Ascending aorta (tissue), 2 donors: ENCODE measurements at places on chromosomes 3 and 15.

DNA sequence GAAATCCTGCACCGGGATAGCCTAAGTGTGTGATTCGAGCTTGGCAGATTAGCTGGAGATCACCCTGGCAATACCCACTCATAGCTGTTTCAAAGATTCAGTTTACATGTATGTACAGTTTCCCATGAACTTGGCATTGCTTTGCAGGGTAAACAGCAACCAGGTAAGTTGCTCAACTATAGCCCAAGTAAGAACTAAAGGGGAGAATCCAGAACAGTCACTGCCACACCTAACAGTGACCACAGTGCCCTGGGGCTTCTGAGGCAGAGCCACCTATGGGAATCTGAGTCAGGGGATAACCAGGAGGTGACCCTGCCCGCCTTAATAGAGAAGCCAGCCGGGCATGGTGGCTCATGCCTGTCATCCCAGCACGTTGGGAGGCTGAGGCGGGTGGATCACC is 15.9 kb downstream of the CDAN1 start:
- DNase-seq = no peak

- no peak for DNase-seq
These were observed 8.5 kb downstream of the LIPC start for GRCh38 chr15:58440158-58440910.

DNA sequence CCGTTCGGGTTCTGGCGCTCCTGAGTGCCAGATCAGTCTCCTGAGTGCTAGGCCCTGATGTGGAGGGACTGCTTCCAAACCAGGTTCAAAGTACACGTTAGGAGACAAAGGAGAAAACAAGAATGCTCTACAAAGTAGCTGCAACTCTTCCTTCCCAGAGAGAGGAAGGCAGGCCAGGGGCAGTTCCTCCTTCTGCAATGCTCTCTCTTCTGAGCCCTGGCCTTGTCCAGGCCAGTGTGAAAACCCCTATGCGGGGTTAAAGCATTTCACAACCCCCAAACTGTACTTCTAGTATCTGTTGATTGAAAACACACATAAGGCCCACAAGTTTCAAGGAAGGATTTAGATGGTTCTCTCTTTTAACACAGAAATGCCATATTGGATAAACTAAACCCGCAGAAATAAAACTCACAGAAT is 9.7 kb upstream of the CALML4 start:
- peak; percentile 49 for DNase-seq

DNA sequence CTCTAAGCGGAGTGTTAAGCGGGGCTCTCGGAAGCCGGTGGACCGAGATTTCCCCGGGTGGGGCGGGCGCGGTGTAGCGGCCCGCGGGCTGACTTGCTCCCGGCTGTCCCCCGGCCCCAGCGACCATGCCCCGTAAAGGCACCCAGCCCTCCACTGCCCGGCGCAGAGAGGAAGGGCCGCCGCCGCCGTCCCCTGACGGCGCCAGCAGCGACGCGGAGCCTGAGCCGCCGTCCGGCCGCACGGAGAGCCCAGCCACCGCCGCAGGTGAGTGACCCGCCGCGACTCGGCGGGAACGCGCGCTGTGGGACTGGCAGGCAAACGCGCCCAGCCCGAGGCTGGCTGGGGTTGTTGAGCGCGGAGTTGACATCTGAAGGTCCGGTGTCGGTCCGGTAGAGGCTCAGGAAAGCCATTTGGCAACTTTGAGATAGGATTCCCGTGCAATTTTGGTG is 1.3 kb downstream of the SMC4 start:
- no peak for DNase-seq

DNA sequence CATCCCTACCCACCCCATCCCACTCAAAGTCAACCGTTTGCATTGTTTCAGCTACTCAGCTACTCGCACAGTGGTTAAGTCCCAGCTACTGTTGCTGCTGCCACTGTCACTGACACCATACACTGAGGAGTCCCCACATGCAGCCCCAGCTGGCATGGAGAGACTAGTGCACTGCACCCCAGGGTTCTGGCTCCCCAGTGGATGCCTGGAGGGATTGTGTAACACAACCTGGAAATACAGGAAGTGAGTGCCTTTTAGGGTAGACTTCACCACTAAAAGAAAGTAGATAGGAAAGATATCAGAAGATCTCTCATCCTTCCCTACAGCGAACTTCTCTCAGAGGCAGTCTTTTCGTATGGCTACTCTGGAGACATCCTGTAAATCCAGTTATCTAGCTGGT is 169.2 kb upstream of the STRIT1 start:
- no peak for DNase-seq

GRCh38 chr3:52200981-52201679 is 3.2 kb downstream of the ALAS1 start:
- no peak for DNase-seq

GRCh38 chr15:72851586-72851985 is 68.0 kb upstream of the ADPGK start:
- DNase-seq = no peak

GRCh38 chr3:45056608-45057301 is 30.7 kb downstream of the CLEC3B start:
- no peak for DNase-seq

- no peak for DNase-seq
These were observed 2.2 kb downstream of the FOXB1 start for GRCh38 chr15:60006203-60006862.

- no peak for DNase-seq
These were observed 93.9 kb downstream of the OPA1 start for GRCh38 chr3:193686665-193687483.

GRCh38 chr3:196837819-196838420 is 29.8 kb upstream of the SENP5 start:
- no peak for DNase-seq

GRCh38 chr15:29449136-29449535 is 179.5 kb upstream of the NSMCE3 start:
- no peak for DNase-seq

GRCh38 chr3:102722317-102722716 is 287.5 kb downstream of the ZPLD1 start:
- no peak for DNase-seq

DNA sequence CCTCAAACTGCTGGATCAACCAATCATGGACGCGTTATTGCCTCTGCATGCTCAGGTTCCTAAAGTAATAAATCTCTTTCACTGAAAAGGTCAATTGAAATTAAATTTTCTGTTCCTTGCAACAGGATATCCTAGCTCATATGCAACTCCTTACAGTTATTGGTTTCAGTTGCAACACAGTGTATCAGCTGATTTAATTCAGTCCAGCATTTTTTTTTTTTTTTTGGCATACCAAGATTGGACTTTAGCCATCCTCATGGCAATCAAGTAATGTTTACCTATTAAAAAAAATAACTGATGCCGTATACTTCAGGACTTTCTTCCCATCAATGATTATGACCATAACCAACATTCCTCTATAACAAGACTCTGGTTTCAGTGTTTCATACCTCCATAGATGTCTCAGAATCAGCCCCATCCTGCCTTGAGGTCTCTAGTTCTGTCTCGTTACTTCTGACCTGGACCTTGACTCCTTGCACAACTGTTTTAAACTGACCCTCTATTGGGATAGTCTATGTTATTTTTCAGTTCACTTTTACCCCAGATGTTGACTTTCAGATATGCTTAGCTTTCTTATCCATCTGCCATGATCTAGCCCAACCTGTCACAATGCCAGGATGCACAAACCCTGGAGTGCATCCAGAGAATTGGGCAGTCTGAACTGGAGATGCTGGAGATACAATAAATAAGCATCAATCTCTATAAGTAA is 265.0 kb upstream of the GADL1 start:
- no peak for DNase-seq

- no peak for DNase-seq
These were observed 231.1 kb upstream of the CNTN6 start for GRCh38 chr3:861721-862120.

DNA sequence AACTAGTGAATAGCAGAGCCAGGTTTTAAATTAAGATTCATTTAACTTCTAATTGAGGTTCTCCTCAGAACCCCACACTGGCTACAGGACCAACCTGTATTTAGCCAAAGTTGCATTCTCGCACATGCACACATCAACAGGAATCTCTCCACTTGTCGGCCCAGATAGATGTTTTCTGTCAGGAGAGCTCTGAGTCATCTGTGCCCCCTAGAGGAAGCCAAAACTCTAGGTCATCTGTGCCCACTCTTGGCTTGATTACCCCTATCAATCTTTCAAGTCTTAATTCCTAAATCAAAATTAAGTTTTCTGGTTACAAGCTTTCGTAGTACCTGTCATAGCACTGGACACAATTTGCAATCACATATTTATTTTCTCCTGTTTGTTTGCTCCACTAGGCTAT is 104.9 kb upstream of the EOMES start:
- DNase-seq = no peak

DNA sequence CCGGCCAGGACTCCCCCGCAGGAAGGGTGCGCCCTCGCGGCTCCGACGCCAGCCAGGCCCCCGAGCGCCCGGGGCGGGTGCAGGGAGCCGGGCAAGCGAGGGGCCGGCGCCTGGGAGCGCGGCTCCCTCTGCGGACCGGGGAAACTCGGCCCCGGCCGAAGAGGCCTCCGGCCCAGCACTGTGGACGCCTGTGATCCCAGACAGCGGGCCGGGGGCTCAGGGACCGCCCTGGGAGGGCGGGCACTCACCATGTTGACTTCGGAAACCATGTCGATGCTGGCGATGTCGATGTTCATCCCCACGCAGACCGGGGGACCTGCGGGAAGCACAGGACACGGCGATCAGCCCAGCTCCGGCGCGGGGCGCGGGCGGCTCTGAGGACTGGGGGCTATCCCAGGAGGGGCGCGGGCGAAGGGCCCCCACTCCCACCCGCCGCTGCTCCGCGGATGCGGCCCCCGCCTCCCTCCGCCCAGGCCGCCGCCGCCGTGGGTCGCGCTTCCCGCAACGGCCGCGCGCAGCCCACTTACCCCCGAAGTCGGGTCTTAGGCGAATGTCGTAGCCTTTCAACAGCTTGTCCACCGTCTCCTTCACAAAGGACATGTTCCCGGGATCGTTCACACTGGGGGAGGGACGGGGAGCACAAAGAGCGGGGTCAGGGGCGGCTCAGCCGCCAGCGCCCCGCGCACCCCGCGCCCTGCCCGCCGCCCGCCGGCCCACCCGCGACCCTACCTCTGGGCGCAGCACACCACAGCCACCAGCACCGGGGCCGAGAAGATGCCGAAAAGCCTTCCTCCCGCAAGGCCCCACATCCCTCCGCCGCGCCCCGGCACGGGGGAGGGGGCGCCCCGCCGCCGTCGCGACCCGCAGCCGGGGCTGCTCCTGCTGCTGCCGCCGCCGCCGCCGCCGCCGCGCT is at the start of gene GABRB3:
Gene GABRB3 (minus strand): TSS at position 913 of the 913 bp plus-strand sequence.
- DNase-seq = no peak

GRCh38 chr3:162262129-162262528 is 765.5 kb downstream of the OTOL1 start:
- DNase-seq = no peak

- peak; percentile 95 for DNase-seq
These were observed at the start of gene TTLL13 for GRCh38 chr15:90249203-90249863. Gene TTLL13, plus strand, starts transcription at chr15:90249556. Its CDS starts 1,075 bp downstream, at chr15:90250631.

GRCh38 chr3:149999421-149999820 is 28.7 kb upstream of the PFN2 start:
- no peak for DNase-seq

GRCh38 chr3:79085171-79085570 is 682.6 kb downstream of the ROBO1 start:
- no peak for DNase-seq

DNA sequence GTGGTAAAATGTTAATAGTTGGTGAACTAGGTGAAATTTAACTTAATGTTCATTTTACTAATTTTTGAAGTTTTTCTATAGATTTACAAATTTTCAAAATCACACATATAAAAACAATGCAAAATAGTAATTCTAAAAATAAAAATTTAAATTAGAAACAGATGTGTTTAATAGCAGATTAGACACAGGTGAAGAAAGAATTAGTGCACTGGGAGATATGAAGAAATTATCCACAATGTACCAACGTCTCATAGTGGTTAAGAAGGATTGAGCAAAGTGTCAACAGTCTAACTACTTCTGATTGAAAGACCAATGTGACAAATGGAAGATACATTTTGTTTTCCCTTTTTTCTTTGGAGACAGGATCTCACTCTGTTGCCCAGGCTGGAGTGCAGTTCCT is 26.5 kb downstream of the SPG11 start:
- DNase-seq = no peak

- DNase-seq = no peak
These were observed 51.6 kb upstream of the DUT start for GRCh38 chr15:48279608-48280007.

DNA sequence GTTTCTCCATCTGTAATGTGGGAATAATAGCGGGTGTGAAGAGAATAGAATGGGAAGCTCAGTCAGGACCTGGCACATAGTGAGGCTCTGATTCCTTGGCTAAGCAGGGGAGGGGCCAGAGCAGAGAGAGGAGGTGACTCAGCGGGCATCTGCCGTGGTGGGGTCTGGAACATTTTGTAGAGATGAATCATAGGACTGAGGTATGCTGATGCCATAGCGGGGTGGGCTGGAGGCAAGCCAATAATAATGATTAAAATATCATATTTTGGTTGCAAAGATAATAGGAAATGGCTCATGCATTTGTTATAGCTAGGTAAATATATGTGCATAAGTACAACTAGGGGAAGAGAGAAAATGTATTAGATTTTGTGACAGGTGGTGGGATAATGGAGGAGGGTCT is 11.2 kb downstream of the TGM4 start:
- no peak for DNase-seq

DNA sequence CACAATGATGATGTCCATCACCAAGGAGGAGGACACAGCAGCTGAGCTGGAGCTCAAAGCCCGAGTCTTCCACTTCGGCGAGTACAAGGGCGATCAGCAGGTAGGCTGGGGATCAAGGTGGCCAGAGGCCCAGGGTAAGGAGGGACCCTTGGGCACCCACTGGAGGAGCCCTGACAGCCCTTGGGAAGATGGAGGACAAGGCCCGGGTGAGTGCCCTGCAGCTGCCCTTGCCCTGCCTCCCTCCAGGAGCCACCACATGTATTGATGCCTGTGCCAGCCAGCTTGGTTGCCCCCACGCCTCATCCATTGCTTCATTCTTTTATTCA is 38.4 kb downstream of the CFAP100 start:
- DNase-seq = peak; percentile 54
